ENCODE measurements at places on chromosomes 1 and 21.
A peak's percentile ranks its signal among the peaks of the same experiment; 100 is the strongest.

GRCh38 chr1:221933814-221934213 lies 191.9 kb upstream of the DUSP10 start:
- DNase-seq: no peak

DNA sequence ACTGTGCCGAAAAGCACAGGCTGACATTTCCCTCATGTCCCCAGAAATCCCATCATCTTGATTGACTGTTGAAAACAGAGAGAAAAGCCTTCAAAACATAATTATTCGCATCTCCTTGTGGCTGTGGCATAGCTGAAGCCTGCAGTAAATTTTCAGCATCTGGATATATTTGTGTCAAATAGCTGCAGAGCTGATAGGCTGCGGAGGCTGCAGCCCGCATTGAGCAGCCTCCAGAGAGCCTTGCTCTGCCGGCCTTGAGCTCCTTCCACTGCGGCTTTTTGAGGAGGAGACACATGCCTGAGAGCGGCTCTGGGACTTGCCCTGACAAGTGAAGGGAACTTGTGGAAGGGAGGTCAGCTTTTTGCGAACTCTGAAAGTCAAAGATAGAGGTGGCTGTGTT lies 144.7 kb downstream of the RYR2 start:
- DNase-seq: no peak

GRCh38 chr1:233005156-233005555 lies 54.7 kb downstream of the NTPCR start:
- DNase-seq: no peak

DNA sequence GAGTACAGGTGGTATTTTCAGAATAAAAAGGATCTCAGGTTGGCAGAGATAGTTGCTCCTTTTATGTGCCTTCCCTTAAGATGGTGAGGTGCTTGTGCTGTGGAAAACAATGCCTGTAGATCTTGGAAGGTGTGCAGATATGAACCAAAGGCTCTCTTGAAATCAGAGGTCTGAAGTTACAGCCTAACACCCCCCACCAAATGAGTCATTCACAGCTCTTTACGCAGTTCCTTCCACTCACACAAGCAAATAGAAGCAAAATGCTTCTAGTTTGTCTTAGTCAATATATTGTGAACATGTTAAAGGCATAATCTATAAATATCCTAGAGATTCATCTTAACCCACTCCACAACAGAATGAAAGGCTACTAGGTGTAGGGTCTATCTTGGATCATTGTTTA lies 128.9 kb upstream of the NR5A2 start:
- no peak for DNase-seq

DNA sequence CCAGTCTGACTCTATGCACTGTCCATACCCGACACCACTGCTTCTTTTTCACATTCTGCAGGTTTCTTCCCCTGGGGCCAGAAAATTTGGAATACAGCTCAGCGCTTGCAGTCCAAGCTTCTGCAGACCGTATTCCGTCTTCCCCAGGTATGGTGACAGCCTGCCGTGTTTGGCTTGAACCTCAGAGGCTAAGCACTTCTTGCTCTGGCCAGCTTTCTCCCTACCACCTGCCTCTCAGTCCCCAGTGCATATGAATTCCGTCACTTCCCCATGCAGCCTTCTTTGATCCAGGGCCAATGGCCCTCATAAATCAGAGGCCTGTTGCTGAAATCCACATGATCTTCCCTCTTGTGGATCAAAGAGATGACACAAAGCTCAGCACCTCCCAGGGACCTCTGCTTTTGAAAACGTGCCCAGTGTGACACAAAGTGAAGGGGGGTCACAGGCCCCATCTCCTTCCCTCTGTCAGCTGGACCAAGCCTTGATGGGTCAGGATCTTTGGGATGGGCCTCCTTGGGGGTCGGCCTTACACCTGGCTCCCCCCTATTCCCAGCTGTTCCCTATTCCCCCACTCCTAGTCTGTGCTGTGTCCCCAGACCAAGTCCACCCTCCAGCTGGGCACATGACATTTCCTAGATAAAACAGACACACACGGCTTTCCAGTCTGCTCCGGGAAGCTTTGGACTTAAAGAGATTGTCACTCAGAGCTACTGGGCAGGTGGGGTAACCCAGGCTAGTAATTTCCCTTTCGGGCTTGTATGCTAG lies 66.6 kb downstream of the HMGB4 start:
- no peak for DNase-seq

DNA sequence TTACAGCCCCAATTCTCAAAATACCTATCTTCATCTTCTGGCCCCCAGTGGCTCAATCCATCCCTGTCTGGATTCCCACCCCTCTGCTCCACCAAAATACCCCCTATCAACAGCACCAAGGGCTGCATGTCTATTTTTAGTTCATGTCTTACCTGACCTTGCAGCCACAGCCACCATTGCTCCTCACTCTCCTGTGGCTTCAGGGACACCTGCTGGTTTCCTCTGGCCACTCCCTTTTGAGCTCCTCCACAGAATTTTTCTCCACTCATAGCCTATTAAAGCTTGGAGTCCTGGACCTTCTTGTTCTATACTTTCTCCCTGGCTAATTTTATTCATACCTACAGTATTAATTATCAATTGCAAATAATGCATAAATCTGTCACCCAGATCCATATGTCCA lies 125.3 kb upstream of the NGF start:
- DNase-seq: no peak

DNA sequence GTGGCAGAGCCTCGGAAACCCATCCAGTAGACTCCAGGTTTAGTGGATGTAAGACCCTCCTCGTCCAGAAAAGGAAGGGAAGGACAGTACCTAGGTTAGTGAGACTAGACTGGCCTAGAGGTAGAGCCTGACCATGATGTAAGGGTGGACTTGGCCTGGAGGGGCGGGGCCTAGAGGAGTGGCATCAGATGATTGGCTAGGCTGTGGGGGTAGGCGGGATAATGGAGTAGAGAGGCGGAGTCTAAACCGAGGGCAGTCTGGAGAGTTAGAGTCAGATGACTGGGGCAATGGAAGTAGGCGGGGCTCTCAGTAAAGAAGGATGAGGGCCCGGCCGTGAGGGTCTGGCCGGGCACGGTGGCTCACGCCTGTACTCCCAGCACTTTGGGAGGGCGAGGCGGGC lies 70.1 kb downstream of the EPHB2 start:
- no peak for DNase-seq

DNA sequence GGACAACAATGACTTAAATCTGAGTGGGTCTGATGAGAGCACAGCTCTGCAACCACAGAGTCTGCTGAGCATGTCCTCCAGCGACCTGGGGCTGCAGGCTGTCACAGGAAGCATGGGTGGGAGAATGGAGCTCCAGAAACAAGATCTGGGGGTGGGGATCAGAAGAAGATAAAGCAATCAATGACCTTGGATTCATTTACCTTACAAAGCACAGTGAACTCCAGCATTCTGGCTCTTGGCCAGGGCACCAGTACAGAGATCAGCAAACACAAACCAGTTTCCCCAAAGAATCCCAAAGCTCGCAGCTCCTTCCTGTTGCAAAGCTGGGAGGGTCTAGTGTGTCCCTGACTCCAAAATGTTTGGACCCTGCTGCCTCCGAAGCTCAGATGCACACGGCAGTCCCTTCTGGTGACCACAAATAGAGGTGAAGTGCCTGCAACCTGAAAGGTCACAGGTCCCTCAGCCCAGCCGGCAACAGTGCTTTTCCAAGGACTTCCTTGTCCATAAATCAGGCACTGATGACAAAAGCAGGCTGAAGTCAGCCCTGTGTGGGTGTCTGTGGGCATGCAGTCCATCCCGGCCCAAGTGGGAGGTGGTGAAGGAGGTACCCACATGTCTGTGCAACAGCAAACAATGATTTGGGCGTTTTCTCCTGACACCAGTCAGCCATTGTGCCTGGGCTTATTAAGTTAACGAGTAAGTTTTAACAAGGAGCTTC lies 76.1 kb downstream of the SH3BGR start:
- DNase-seq: no peak

- DNase-seq: no peak
Observed at GRCh38 chr1:15583016-15583706, 1.7 kb downstream of the AGMAT start.

- no peak for DNase-seq
Observed at GRCh38 chr1:54338464-54338863, 67.7 kb downstream of the SSBP3 start.

DNA sequence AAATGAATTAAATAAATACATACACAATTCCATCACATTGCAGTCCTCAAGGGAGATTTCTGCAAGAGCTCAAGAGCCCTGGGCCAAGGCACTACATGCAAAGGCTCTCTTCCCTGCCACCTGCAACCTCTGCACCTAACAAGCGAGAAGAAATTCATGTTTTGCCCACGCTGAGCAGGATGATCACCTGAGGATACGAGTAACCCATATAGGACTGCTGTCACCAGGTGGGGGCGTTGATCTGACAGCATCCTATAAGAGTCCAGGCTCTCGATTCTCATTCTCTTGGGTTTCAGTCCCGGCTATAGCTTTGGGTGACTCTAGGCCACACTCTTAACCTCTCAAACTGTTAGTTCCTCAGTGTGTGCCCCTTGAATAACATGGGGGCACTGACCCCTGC lies 18.7 kb upstream of the SPOCD1 start:
- no peak for DNase-seq

DNA sequence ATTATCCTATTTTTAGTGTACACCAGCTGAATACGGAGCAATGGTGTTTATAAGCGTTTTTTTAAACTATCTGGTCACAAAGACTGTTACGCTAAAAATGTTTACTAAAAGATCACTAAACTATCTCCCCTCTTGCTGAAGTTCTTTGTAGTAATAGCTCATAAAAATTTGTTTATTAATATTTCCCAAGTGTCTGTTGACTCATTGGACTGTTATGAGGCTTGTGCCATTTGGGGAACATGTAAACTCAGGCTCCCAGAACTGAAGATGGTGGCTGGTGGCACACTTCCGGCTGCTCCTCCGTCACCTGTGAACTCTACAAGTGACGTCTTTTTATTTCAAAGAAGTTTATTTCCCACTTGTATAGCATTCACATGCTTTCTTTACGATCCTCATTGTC lies 46.3 kb downstream of the AIDA start:
- DNase-seq: no peak

DNA sequence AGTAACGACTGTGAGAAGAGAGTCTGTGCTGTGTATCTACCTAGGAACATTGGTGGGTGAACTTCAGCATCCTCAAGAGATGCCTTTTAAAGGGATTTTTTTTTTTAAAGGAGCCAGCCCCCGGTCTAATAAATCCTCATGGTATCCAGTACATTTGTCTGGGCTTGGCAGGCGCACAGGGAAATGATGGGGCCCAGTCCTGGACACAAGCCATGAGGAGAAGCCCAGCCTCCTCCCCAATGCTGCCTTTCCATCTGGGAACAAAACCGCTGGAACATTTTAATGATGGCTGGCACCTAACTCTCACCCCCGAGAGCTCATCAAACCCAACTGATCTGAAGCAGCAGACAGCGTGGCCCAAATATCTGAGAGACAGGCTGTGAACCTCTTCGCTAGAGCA lies 64.2 kb downstream of the ACOT7 start:
- DNase-seq: no peak

DNA sequence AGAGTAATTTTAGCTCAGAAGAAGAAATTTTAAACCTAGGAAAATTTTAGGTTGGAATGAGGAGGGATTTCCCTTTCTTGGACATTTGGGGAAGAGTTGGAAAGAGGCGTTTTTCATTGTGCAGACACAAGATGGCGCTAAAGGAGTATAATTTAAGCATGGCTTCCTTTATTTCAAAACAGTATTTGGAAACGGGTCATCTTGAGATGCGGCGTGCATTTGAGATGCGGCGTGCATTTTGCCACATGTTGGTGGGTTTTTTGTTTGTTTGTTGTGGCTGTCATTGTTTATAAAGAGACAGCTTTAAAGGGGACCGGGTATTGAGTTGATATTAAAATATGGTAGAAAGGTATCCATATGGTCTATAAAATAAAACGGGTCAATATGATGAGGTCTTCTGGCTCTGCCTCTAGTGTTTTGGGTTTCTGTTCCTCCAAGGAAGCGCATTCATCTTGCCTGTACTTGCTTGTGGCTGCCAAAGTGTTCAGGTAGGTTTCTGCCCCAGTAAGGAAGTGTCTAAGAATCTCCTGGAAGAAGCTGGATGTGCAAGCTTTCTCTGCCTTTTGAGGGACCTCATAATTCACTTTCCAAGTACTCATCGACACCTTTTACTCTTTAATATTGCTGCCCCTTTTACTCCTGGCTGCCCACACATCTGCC lies 210.3 kb downstream of the SLC35F3 start:
- DNase-seq: no peak

DNA sequence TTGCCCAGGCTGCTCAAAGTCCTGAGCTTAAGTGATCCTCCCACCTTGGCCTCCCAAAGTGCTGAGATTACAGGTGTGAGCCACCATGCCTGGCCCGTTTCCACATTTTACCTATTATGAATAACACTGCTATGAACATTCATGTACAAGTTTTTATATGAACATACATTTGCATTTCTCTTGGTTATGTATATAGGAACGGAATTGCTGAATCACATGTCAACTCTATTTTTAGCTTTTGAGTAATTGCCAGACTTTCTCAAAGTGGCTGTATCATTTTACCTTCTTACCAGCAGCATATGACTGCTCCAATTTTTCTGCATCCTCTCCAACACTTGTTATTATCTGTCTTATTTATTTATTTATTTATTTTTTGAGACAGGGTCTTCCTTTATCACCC lies 2.7 kb downstream of the SPATA21 start:
- DNase-seq: no peak

DNA sequence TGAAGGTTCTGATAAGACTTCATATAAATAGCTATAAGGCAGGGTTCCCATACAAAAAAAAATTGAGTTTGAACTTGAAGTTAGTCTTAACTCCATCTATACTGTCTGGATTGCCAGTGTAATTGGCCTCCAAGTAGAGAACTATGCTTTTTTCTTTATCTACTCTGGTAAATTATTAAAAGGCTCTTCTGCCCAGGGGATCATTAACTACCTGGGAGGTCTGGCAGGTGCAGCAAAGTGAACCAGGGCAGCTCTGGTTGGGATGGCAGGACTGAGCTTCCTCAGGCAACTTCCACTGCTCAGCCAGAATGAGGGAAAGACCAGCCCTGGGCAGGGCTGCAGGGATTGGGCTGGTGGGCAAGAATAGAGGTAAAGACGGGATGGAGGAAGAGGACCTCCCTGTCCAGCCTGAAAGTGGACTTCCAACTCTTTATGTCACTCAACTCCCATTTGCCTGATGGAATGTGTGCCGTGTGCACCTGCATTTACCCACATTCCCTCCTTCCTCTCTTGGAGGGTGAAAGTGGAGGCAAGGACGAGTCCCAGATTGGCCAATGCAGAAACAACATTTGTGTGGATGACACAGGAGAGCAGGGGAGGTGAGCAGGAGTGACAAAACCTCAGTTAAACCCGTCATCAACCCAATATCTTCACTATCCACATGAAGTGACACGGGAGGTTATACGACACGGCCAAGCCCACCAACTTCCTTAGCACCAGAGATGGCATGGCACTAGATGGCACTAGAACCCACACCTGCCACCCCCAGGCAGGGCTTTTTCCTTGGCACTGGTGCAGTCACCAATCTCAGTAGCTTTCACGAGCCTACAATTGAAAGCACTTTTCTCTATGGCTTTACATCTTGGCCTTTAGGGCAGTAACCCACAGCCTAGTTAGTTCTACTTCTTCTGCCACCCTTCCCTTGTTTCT lies 25.2 kb downstream of the CCN1 start:
- DNase-seq: no peak

GRCh38 chr1:119712342-119713038 lies 756 bp downstream of the PHGDH start:
- DNase-seq: peak; percentile 20

All from activated T-helper 1 cell treated with anti-CD3 and anti-CD28 coated beads, Interleukin-12 subunit alpha, Interleukin-12 subunit beta, Interleukin-2, Interleukin-4 antibody, amounts not matched to agents 30 ng/mL and 10 ng/mL and 1 ng/mL, durations not matched to agents 14 hours and 24 hours and 36 hours (primary cell).